Effector memory CD4-positive, alpha-beta T cell (primary cell): ENCODE measurements at places on chromosomes 6 and 20.

- no peak for DNase-seq
Measured at GRCh38 chr20:23645575-23645974, 7.8 kb upstream of the CST3 start.

GRCh38 chr6:122322824-122323223 is 76.6 kb upstream of the HSF2 start:
- DNase-seq = no peak

DNA sequence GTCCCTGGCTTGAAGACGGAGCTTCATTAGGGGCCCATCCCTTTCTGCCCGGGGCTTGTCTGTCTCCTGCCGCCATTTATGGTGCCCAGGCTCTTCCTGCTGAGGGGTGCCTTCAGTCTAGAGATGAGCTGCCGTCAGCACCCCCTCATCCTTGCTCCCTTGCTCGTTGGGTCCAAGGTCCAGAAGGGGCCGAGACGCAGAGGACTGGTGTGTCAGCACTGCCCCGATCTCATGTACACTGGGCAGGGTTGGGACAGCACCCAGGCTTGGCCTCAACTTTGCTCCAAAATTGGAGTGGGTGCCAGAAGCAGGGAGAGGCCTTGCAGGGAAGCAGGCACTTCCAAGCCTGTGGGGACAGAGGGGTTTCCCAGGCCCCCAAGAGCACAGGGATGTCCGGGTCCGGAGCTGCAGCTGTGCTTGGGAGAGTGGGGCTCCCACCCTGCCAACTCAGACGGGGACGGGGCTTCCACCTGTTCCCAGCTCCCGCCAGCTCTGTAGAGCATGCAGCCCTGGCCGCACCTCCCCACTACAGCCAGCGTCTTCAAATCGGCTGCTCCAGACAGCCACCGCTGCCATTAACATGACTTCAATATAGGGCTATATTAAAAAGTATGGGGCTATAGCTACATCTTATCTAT is 488.8 kb downstream of the TENT5A start:
- DNase-seq = no peak

DNA sequence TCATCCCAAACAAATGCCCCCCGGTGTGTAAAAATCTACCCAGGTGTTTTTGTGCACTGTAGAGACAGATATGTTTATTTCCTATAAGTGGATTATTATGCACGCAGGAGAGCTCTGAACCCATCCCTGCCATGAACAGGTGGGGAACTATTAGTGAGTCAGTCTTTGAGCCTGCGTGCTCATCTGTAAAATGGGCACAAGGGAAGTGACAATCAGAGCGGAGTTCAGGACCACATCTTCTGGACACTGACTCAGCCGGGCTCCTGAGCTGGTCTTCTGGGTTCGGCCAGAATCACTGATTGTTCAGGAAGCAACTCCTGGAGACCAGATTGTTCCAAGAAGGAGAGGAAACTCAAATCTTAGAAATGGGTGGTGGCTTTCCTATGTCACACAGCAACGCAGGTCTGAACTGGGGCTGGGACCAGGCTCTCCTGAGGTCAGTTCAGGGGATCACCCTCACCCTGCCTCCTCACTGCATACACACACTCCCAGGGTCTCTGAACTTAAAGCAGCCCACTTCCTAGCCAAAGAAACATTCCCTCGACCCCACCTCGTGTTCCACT is 27.3 kb upstream of the TGM2 start:
- no peak for DNase-seq

DNA sequence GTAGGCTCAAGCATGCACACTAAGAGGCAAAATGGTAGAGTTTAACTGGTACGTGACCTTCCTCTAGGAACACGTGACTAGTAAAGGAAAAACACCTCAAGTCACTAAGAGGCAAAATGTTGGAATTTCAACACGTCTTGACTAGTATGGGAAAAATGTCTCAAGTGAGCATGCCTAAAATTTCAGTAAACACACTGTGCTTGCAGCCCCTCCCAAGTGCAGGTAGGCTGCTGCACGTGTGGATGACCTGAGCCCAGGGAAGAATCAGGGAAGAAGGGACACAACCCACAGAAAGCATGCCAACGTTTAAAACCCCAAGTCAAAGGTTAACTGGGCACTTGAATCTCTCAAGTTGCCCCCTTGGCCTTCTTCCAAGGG is 162.2 kb downstream of the TENT5A start:
- no peak for DNase-seq

- DNase-seq = no peak
Measured at GRCh38 chr6:149716181-149716963, 1.5 kb downstream of the LATS1 start.

DNA sequence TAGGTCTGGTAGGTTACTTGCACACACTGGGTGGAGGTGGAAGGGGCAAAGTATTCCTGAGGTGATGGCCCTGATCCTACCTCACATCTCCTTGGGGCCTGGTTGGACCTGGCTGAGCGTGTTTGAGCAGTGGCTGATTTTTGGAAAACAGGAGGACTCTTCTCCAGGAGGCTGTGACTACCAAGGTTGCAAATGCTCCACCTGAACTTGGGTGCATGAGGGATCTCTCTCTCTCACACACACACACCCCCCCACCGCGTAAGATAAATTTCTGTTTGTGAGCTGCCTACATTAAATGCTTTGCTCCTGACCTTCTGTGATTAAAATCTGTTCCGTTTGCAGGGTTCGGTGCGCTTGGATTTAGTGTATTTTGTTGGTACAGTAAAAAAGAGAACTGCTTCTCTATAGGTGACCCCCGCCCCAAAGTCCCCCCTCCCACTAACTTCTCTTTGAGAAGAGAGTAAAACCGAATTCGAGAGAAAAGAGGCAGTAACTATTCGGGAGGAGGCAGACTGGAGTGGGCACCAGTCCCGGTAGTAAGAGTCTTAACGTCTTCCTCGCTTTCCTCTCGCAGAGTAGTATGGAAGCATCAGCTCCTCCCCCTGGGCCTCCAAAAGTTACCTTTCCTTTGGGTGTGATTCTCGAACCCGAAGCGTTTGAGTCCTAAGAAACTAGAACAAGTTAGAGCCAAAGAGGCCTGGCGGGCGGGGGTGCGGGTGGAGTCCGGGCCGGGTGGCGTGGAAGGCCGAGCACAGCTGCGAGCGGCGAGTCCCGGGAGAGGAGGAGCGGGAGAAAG is 585 bp upstream of the DSE start:
- no peak for DNase-seq

DNA sequence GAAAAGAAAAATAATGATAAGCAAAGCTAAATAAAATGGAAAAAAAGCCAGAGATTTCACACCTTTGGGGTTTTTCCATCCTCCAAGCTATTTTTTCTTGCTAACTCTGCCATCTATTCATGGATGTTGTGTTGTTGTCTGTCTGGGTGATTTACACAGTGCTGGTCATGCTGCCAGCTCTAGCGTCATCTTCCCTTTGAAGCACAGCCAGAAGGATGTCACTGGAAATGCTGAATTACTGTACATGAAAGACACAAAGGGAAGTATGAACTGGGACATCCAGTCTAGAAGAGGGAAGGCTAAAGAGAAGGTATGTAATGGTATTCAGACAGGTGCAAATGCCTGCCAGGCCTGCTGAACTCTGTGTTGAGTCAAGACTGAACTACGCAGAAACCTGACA is 241.9 kb upstream of the STXBP5 start:
- no peak for DNase-seq

DNA sequence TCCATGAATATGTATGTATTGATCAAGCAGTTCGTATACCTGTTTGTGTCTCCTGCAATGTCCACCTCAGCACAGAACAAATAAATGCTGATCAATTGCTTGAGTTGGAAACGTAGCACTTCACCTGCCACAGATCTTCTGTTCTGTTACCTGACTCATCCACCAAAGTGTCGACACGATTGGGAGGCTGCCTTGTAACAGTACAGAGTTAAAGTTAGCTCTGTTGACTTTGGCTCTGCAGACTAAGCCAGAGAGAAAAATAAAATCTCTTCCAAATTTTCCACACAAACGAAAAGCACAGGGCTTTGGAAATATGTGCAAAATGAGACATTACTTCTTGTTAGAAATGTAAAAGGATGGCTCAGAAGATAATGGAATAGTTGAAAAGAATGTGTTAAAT is 245.4 kb downstream of the NRN1 start:
- DNase-seq = no peak

DNA sequence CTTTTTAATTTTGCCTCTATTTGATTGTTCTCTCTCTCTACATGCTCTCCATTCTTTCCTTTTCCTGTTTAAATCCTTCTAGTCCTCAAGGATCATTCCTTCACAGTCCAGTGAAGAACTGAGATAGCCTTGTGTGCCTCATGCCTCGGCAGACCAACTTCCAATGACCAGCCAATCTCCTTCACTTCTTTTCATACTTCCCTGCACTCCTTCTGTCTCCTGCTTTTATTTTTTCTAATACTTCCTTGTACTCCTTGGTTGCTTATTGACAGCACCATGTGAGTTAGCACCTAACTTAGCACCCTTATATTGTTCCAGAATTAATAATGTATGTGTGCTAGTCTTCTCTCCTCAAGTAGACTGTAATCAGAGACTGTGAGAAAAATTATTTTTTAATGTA is 246.8 kb downstream of the ADGRG6 start:
- no peak for DNase-seq

DNA sequence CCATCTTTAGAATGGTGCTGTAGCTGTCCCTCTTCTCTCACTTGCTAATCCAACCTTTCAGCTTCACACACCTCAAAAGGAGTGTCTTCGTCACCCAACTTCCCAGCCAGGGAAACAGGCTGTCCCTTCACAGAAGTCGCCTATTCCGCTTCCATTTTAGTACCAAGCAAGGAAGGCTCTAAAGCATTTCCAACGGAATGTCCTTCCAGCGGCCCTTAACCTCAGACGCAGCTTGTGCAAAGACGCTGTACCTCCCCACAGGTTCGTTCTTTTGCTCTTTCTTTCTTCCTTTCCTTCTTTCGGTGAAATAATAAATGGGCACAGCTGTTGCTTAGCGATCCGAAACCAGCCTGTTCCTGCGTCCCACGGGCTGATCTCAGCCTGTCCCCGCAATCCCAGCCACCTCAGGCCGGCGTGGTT is 1.5 kb downstream of the PTPRT start:
- no peak for DNase-seq

DNA sequence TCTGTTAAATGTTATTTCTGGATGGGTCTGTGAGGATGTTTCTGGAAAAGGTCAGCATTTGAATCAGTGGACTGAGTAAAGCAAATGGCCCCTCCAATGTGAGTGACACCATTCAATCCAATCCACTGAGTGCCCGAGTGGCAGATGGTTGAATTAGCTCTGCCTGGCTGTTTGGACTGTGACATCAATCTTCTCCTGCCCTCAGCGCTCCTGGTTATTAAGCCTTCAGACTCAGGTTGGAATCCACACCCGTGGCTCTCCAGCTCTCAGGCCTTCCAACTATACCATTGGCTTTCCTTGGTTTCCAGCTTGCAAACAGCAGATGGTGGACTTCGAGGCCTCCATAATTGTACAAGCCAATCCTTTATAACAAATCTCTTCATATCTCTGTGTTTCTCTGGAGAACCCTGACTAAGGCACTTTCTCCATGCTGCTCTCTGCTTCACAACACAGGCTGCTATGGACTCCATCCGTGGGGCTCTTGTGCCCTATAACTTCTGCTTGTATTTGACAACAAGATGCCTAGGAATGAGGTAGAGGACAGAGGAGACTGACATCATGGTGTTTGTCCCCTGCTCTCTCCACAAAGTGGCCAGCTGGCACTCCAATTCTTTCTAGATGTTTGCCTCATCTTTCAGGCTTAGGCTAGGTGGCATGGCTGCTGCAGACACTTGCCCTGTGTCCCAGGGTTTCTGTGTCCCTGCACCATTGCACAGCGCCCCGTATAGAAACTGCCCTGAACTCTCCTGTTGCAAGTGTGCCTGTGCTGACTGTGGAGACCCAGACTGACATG is 4.8 kb upstream of the CSTL1 start:
- DNase-seq = no peak

GRCh38 chr20:45779011-45779915 is 12.4 kb downstream of the WFDC3 start:
- DNase-seq = no peak

- DNase-seq = no peak
Measured at GRCh38 chr6:43789447-43789846, 19.4 kb downstream of the VEGFA start.
